H4 (cell line): ENCODE measurements at places on chromosomes 12 and 14. TPM values are rescaled to one million over a fixed set of nuclear protein-coding genes. Genes with fewer than 3 reads are reported as not detected.

DNA sequence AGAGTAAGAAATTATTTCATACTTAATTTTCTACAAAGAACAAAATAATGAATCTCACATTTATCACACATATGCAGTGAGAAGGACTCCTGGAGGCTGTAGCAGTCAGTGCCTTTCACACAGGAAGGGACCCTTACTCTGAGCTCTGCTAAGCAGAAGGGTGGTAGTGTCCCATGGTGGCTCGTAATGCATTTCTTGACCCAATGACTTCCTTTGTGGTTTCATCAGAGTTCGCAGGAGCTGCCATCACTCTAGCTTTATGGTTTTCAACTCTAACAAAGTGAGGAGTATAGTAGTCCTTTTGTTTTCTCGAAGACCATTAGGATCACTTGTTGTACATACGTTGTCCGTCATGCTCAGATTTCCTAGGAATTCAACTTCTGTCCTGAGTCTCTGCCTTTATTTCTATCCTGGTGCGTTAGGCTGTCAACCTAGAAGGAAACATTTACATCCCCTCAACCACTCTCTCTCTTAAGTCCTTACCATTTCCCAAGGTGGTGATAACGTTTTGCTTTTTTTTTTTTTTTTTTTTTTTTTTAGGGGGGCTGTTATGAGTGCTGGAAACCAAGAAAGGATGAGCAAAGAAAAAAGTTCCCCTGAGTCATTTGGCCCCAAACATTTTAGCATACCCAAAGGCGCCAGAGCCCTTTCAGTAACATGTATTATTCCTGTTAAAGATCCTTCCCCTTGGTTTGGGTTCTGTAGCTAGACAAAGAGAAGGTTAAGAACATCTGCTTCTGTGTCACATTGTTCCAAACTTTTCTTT, 37.2 kb downstream of the GABARAPL1 start:
- no peak for DNase-seq

Gene PIK3C2G
- not detected in 2 replicates for total RNA-seq

Gene HOXC4
- total RNA-seq = 0.37 and 1.9 TPM in 2 replicates

- DNase-seq = no peak
Measured at GRCh38 chr12:111275308-111275707, 93.6 kb downstream of the PHETA1 start.

GRCh38 chr14:77141214-77142004, at the start of gene ZDHHC22:
TSS of gene ZDHHC22 (minus strand) at chr14:77141791. CDS start at chr14:77139738, 2,053 bp downstream.
- no peak for DNase-seq

DNA sequence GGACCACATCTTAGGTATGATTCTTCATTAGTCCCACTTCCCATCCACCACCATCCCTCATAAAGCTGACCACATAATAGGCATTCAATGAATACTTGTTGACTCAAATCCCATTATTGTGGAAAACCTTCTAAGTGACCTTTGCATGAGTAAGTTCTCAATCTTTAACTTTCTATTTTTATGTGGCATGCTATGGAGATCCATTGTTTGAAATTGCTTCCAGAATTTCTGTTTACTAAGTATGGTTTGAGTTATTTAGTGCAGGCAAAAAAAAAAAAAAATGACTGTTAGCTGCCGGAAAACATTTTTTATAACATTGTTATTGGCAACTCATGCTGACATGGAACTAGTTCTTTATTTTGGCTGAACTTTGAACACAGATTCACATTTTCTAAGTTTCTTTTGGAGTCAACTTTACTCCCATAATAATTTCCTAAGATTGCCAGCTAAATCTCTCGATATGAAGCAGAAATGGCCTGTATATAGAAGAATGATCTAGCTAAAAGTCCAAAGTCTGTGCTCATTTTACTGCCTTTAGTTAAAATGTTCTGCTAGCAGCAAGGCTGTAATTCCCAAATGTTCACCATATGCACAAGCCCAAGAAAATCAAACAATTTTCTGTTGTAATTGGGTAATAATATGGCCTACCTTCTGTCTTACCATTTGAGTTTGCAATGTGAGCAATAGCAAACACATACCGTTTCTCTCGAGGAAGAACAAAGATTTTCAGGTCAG, 77.9 kb downstream of the PTGER2 start:
- DNase-seq = peak; percentile 18

Gene SOAT2
- 0.06 TPM in 1 of 2 replicates, not detected in the other for total RNA-seq

DNA sequence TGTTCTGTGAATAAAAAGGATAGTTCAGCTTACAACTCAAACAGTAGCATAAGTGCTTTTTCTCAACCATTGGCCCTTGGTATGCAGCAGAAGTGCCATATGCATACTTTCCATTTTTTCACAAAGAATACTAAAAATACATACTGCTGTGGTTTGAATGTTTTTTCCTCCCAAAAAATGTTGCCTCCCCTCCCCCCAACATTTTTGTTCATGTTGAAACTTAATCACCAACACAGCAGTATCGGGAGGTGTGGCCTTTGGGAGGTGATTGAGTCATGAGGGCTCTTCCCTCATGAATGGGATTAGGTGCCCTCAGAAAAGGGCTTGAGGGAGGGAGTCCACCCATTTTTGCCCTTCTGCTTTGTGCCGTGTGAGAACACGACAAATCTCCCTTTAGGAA, 198.6 kb downstream of the ESR2 start:
- no peak for DNase-seq

Gene ENDOU
- not detected in 2 replicates for total RNA-seq

- no peak for DNase-seq
Measured at GRCh38 chr14:55241673-55242072, 29.5 kb upstream of the FBXO34 start.

DNA sequence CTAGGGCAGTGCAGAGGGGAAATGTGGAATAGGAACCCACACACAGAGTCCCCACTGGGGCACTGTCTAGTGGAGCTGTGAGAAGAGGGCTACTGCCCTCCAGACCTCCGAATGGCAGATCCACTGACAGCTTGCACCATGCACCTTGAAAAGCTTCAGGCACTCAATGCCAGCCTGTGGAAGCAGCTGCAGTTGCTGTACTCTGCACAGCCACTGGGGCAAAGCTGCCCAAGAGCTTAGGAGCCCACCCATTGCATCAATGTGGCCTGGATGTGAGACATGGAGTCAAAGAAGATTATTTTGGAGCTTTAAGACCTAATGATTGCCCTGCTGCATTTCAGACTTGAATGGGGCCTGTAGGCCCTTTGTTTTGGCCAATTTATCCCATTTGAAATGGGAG, 21.7 kb upstream of the CCDC88C start:
- DNase-seq = no peak

GRCh38 chr12:98483621-98484503, 31.5 kb upstream of the TMPO start:
- no peak for DNase-seq

Gene HHIPL1
- total RNA-seq = 0.02 and 0.14 TPM in 2 replicates
